ENCODE measurements at places on chromosomes 12 and 14.

- DNase-seq = no peak
These were observed 298 bp downstream of the CTDSP2 start for GRCh38 chr12:57846285-57846576.

- DNase-seq = peak; percentile 89
These were observed at the start of the genes ERH and SLC39A9 for GRCh38 chr14:69398053-69398817. TSS of gene ERH (minus strand) at chr14:69398299. CDS start at chr14:69398233, 66 bp downstream. TSS of gene SLC39A9 (plus strand) at chr14:69398692. CDS start at chr14:69399370, 678 bp downstream.

- DNase-seq = no peak
These were observed 64.4 kb downstream of the NUAK1 start for GRCh38 chr12:106074361-106074705.

DNA sequence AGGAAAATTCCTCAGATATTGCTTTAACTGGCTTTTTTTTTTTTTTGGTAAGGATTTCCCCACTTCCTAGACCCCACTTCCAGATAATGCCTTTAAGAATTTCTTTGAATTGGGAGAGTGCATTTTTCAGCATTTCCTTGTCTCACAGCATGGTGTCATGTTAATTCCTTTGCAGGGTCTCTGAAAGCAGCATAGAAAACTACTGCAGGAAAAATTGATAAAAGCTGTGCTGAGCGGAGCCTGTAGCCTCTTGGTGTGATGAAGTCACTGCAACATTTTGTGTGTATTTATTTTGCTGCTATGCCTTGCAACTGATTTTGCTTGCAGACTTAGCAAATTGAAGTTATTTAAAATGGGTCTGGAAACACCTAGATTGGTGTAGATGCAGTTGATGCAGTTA, 2.7 kb downstream of the ANO4 start:
- DNase-seq = no peak

DNA sequence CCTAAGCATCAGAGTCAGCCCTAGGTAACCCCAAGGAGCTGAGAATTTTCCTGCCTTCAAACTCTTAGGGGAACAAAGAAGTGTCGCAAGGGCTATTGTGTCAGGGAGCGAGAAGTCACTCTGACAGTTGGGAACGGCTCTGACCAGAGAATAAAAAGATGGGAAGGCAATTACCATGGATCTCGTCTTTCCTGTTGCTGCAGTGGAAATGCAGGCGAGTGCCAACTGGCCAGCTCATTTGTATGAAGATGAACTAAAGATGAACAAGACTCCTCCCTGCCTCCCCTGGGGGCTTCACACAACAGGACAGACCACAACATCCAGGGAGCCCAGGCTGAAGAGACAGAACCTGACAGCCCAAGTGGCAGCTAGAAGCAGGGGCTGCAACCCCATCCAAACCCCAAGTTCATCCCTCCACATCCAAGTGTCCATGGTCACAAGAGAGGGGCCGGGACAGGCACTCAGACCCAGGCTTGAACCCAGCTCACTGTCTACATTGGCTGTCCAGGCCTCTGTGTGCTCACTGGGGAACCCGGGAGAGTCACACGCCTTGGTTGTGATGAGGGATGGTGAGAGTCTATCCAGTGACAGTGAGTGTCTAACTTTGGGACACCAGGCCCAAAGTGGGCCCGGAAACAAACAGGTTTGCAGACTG, 322.4 kb downstream of the BCL11B start:
- no peak for DNase-seq

DNA sequence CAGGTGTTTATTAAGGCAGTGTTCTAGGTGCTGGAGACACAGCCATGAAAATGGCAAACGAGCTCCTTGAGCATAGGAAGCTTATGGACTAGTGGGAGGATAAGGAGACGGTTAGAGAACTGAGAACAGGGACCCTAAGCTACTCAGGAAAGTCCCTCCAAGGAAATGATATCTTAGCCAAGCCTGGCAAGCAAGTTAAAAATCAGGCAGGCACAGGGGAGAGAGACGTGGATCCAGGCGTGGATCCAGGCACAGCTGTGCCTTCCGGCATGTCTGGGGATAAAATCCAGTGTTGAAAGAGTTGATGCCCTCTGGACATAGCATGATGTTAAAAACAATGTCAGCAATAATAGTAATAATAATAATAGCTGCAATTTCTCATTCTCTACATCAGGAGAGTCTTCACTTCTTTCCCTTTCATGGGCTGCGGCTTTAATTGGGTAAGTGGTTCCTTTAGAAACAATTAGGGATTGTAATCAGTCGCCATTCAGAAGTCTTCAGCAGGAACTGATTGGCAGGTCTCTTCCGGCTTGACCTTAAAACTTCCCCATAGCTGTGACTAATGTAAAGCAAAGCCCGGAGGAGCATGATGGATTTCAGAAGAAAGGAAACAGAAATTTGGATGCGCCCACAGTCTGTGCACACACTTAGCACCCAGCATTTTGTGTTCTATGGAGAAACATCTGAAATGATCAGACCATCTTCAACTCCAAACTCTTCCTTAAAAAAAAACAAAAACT, 230.2 kb downstream of the SLC41A2 start:
- DNase-seq = no peak

DNA sequence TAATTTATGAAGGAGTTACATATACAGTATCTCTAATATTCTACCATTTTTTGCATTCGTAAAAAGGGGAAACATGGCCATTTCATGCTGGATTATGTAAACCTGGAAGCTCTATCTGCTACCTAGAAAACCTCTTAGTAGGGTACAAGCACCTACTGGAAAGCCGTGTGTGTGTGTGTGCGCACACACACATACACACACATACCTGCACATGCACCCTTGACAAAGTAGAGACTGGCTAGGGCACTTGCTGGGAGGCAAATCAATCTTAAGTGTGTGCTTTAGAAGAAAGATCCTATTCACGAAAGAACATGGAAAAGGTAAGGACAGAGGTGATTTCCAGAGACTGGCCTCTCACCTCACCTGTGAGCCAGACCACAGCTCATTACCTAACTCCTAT, 190.8 kb downstream of the SLC5A8 start:
- DNase-seq = no peak

DNA sequence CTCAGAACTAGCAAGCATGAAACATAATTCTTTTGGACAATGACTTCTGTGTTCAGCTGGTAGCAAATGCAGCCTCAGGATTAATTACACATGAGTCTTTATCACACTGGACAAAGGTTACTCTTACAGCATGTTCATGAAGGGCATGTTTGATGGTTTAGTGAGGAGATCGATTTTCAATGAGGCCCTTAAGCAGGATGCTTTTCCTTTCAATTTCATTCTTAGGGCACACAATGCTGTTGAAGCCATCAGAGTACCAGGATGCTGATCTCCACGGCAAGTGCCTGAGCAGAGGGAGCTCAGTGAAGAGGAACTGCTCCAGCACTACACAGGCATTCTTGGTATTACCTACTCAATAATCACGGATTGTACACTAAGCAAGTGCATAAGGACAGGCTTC, 542.0 kb downstream of the SNAPC1 start:
- DNase-seq = no peak

- no peak for DNase-seq
These were observed 27.5 kb upstream of the CDKN3 start for GRCh38 chr14:54369343-54369742.

GRCh38 chr12:62640910-62641448, 174.4 kb downstream of the MON2 start:
- DNase-seq = no peak

GRCh38 chr14:104424406-104425072, 155.0 kb upstream of the C14orf180 start:
- DNase-seq = no peak

DNA sequence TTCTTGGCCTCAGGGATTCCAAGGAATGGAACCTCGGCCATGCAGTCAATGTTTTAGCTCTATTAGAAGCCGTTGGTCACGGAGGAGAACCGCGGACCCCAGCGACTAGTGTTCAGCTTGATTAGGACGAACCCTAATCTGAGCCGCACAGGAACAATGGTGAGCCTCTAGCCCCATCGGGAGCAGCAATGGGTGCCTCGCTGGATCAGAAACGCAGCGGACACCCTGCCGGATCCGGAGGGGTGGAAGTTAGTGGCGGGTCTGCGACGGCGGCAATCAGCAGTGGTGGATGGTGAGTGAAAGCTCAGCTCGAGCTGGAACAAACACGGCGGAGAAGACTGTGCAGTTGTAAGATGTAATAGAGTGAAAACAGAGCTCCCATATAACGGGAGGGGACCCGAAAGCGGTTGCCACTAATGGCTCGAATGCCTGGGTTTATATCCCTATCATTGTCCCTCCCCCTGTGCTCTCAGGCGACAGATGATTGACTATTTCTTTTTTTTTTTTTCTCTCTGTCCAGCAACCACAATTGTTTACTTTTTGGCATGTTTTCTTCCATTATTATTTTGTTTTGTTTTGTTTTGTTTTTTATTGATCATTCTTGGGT, 127.7 kb downstream of the ZNF664 start:
- DNase-seq = no peak

DNA sequence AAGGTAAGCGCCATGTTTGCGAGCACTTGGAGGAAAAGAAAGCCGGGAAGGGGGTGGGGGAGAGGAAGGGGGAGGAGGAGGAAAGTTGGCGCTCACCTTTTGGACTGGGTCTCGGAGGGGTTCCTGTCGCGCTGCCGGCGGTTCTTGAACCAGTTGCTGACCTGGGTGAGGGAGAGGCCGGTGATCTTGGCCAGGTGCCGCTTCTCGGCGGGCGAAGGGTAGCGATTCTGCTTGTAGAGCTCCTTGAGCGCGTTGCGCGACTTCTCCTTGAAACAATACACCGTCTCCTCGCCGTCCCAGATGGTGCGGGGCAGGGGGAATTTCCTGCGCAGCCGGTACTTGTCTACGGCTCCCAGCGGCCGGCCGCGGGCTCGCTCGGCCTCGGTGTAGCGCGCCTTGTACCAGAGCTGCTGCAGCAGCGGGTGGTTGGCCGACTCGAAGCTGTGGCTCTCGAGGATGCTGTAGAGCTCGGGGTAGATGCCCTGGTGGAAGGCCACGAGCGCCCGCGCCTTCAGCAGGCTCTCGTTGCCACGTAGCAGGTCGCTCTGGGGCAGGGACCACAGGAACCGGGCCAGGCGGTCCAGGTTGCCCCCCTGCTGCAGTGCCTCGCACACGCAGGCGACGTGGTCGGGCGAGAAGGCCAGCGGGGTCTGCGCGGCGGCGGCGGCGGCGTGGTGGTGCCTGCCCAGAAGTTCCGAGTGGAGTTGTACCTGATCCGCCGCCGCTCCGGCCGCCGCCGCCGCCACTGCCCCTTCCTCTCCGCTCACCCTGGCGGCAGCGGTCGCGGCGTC, 840 bp downstream of the SIX4 start:
- DNase-seq = no peak

DNA sequence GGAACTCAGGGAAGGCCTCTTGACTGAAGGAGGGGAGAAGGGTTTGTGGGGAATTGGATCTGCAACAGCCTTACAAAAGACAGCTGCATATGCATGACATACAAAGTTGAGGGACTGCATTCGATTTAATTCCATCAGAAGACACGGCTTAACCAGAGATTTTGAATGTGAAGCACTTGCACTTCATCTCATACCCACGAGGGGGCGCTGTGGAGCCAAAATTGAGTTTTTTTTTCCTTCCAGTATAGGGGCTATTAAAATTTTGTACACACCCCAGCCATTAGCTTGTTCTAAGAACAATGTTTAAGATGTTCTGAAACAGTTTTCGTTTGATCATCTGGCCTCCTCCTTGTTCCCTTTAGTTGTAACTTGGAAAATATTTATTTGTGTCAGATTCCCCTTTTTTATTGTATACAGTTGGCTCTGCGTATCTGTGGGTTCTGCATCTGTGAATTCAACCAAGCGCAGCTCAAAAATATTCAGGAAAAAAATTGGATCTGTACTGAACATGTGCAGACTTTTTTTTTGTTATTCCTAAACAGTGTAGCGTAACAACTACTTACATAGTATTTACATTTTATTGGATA, 1.6 kb downstream of the SUDS3 start:
- peak; percentile 61 for DNase-seq

DNA sequence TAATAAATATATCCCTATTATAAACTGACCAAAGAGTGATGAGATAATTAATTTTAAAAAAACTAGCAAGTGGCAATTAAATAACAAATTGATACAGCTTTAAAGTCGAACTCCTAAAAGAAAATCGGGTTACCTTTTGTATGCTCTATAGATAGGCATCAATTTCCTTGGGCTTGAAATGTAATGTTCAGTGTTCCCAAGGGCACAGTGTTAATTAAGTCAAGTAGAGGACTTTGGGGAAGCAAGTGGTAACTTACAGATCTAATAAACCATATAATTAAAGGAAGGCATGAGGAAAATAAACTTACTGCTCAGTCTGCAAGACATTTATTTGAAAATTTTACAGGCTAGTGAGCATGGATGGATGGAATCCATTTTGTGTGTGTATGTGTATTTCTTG, 220.9 kb downstream of the FSCB start:
- DNase-seq = no peak

DNA sequence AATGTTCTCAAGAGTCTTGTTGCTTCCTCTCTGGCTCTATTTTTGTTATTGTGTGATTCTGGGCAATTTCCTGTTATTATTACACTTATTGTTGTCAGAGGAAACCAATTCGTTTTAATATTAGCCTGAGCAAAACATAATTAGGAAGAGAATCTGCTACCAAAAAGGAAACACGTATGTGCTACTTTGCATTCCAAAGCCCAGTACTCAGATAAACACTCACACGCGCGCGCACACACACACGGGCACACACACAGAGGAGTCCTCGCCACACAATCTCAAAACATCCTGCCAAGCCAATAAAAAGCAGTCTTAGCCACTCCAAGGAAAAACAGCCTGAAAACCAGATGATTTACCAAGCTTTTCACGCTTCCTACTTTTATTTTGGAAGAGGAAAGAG, 400.7 kb downstream of the NUAK1 start:
- no peak for DNase-seq

DNA sequence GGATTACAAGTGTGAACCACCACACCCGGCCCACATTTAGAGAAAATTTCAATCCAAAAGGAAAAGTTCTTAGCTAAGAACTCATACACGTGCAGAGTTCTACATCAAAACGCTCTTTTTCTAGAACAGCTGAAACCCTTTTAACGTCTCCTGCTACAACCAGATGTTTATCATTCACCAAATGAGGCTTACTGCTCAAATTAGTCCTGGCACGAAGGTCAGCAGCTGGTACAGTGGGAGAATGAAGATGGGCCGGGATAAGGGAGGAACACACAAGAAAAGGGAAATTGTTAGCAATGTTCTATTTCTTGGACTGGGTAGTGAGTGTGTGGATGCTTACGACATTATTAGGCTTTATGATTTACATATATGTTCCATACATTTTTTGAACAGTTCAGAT, 37.2 kb downstream of the PRKAB1 start:
- no peak for DNase-seq

GRCh38 chr12:92140896-92141536, 4.6 kb downstream of the BTG1 start:
- no peak for DNase-seq

DNA sequence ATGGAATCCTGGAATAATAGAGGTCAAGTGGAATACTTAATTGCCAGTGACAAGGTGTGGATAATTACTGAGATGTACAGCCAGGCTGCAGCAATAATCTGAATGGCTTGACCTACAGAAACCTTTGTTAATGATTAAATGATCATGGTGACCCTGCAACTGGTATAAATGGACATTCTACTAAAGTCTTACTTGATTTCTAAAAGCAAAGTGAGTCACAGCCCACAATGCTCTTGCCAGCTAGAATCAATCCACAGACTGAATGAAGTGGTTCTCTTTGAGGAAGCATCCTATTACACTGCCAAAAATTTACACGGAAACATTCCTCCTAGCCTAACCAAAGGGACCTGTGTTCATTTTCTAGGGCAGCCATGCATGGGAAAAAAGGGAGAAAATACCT, 518.5 kb downstream of the SOX5 start:
- no peak for DNase-seq

GRCh38 chr14:51807356-51807755, 53.1 kb upstream of the GNG2 start:
- DNase-seq = no peak

- no peak for DNase-seq
These were observed 5.2 kb downstream of the NDUFA12 start for GRCh38 chr12:94998326-94998725.

GRCh38 chr14:79602045-79602444, 609.3 kb downstream of the DIO2 start:
- DNase-seq = no peak
